ENCODE measurements at places on chromosomes 4 and X.

GRCh38 chr4:127309369-127310102, 323.2 kb upstream of the INTU start:
- H3K27ac ChIP-seq, result no peak overlapping the region
- no peak overlapping the region for H3K4me3 ChIP-seq
- H3K36me3 ChIP-seq, result no peaks in the 10 kb centered on the region
- H3K4me1 ChIP-seq, result no peaks in the 10 kb centered on the region

DNA sequence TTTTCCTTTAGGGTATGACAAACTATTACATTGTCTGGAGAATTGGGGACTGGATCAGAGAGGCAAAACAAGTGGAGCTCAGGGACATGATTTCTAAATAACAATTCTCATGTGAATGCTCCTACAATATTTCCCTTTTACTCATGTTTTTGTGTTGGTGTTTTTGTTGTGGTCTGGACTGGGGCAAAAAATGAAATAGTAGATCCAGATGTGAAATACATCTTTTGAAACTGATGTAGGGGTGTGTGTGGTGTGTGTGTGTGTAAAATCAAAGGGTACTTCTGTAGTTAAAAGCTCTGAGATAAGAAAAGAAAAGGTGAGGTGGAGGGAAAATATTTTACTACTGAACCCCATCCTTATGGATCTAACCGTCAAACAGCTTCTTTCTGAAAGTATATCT, 188.4 kb upstream of the RPL34 start:
- no peak overlapping the region for H3K27ac ChIP-seq
- no peak for DNase-seq
- H3K4me1 ChIP-seq, result peaks cover 10% of the 10 kb centered on the region
- H3K4me3 ChIP-seq, result no peak overlapping the region
- no peaks in the 10 kb centered on the region for H3K27me3 ChIP-seq

DNA sequence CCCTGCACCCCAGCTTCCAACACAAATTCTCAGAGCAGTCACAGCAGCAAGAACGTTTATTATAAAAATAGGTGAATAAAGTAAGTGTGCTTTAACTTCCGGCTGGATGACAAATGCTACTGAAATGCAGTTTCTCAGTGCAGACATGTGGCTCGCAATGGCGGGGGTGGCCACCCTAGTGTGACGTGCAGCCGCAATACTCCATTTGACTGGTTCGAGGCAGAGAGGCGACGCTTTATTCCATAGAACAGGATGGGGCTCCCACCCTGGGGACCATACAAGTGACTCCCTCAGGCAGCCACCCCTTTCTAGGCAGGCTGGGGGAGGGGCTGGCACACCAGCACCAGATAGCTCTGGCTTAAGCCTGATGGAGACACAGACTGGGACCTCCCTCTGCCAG, 14.5 kb downstream of the TNIP2 start:
- H3K36me3 ChIP-seq, result peaks cover 61% of the 10 kb centered on the region
- peaks cover 48% of the 10 kb centered on the region for H3K4me1 ChIP-seq
- no peaks in the 10 kb centered on the region for H3K27me3 ChIP-seq
- no peak for DNase-seq
- no peak overlapping the region for H3K27ac ChIP-seq

GRCh38 chr4:15031197-15031596, 28.9 kb downstream of the CPEB2 start:
- H3K27me3 ChIP-seq, result no peaks in the 10 kb centered on the region
- DNase-seq, result no peak
- no peak overlapping the region for H3K4me3 ChIP-seq
- H3K27ac ChIP-seq, result no peak overlapping the region

DNA sequence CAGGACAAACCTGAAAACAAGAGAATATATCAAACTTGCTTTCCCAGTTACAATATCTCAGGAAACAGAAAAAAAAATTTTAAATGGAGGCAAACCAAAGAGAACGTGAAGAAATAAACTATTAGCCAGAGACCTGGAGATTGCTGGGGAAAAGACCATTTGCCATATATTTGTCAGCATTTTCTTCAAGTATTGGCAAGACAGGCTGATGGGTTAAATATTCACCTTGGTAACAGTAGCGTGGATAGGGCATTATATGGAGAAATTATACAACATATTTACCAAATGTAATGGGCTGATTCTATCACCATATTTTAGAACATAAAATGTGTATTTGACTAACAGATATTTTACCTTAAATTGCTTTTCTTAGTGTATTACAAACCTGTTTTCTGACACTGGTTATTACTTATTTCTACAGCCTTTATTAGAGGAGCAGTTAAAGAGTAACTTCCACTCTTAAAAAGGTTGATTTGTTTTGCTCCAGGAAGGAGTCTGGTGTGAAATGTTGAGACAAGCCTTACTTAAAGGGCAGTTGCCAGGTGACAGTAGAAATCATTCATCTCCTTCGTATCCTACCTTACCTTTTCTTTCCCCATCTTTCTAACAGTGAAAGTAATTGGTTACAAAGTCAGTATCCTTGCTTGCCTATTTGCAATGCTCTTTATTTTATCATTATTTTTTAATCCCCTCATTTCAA, 575.5 kb downstream of the GBA3 start:
- no peak overlapping the region for H3K27ac ChIP-seq
- no peak overlapping the region for H3K4me3 ChIP-seq
- no peak for DNase-seq
- no peaks in the 10 kb centered on the region for H3K4me1 ChIP-seq
